ENCODE measurements at places on chromosomes 3 and 15. TPM values are rescaled to one million over a fixed set of nuclear protein-coding genes. Genes with fewer than 3 reads are reported as not detected.

Gene GOLGA8R
- 3.0 TPM for total RNA-seq

Gene ETFA
- 157 TPM for total RNA-seq

Gene GCNT3
- not detected for total RNA-seq

Gene ISLR
- total RNA-seq: not detected

Gene ST3GAL6
- 0.44 TPM for total RNA-seq

Gene ITIH1
- total RNA-seq: not detected

Gene ZNF385D
- not detected for total RNA-seq

Gene COLQ
- total RNA-seq: 1.6 TPM

DNA sequence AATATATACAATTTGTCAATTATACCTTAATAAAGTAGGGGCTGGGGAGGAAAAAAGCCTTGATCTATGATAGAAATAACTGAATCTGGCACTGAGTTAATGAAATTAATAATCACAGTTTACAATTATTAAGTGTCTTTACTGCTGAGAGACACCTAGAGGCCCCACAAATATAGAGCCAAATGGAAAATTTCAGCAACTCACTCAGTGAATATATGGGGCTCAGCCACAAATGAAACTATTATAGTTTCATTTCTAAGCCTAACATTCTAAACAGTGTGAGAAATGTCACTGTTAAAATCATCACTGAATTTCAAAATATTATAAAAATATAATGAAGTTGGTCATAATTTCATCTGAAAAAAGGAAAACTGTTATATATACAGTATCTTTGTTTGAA, 40.3 kb downstream of the GNB4 start:
- no peak for DNase-seq
- H3K27me3 ChIP-seq: no peaks in the 10 kb centered on the region
- H3K4me1 ChIP-seq: peaks cover 5% of the 10 kb centered on the region
- no peak overlapping the region for H3K4me3 ChIP-seq
- no peak overlapping the region for H3K27ac ChIP-seq

DNA sequence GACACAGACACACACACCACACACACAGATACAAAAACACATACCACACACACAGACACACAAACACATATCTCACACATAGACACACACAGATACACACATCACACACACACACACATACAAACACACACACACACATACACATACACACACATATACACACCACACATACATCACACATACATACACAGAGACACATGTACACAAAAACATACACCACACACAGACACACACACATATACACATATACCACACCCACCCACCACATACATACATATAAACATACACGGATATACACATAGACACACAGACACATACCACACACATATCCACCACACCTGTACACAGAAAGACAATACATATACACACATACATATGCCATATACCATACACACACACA, 66.7 kb downstream of the RASGRF1 start:
- DNase-seq: no peak
- H3K36me3 ChIP-seq: no peaks in the 10 kb centered on the region
- no peak overlapping the region for H3K27ac ChIP-seq
- H3K27me3 ChIP-seq: no peaks in the 10 kb centered on the region
- no peak overlapping the region for H3K4me3 ChIP-seq

DNA sequence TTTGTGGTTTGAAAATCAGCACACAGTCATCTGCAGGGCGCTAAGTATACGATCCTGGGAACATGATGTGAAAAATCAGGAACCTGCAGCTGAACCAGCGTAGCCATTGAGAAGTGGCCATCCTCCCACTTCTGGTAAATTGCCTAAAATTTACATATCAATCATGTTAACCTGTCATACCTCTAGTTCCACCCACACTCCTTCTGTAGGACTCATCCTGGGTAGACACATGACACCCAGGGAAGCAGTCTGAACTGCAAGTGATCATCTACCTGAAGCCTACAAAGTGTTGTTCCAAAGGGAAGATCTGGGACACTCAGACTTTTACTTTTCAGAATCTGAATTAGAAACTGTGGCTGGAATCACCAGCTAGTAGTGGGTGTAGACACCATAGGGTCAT, 5.5 kb upstream of the PSMD6 start:
- DNase-seq: no peak
- H3K4me3 ChIP-seq: no peak overlapping the region
- peaks cover 27% of the 10 kb centered on the region for H3K27me3 ChIP-seq
- peaks cover 16% of the 10 kb centered on the region for H3K4me1 ChIP-seq
- no peak overlapping the region for H3K27ac ChIP-seq
- H3K36me3 ChIP-seq: no peaks in the 10 kb centered on the region

DNA sequence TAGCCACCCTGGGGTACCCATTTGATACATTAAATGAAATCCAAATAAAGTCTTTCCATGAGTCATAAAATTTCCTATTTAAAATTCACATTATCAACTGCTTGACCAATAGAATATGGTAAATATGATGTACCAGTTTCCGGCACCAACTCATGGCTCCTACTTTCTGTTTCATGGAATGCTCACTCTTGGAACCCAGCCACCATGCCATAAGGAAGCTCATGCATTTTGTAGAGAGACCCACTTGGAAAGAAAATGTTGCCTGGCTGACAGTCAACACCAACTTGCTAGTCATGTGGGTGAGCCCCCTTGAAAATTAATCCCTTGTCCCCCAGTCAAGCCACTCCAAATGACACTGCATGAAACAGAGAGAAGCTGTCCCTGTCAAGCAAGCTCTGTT, 57.2 kb downstream of the WWTR1 start:
- no peak overlapping the region for H3K27ac ChIP-seq
- no peak overlapping the region for H3K4me3 ChIP-seq
- DNase-seq: no peak
- H3K36me3 ChIP-seq: no peaks in the 10 kb centered on the region
- H3K27me3 ChIP-seq: peaks cover 8% of the 10 kb centered on the region

GRCh38 chr3:79367066-79367465, 400.7 kb downstream of the ROBO1 start:
- H3K27me3 ChIP-seq: no peaks in the 10 kb centered on the region
- no peaks in the 10 kb centered on the region for H3K4me1 ChIP-seq
- no peak overlapping the region for H3K27ac ChIP-seq
- H3K36me3 ChIP-seq: no peaks in the 10 kb centered on the region
- DNase-seq: no peak

DNA sequence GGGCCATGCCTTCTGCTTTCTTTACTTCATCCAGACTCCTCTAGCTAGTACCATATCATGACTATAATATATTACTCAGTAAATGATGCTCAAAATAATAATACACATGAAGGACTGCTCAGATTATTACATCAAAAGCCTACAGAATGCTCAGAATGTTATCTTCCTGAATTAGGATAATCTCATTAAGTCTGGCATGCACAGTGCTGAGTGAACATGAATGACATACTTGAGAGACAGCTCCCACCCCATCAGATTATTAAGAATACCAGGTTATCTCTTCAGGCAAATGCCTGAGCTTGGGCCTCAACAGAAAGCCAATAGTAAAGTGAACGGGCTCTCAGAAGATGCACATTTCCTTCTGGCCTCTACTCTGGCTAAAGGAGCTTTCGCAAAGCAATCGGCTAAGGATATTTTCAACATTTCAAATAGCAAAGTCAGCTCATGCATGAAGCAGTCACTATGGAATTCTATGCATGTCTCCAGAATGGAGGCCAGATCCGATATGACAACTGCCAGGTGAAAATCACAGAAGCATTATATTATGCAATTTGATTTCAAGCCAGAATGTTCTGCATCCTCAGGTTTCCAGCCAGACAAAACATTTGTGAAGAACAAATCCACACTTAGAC, 122.6 kb downstream of the KCNMB2 start:
- H3K4me1 ChIP-seq: no peaks in the 10 kb centered on the region
- no peaks in the 10 kb centered on the region for H3K27me3 ChIP-seq
- H3K4me3 ChIP-seq: no peak overlapping the region
- H3K27ac ChIP-seq: no peak overlapping the region

DNA sequence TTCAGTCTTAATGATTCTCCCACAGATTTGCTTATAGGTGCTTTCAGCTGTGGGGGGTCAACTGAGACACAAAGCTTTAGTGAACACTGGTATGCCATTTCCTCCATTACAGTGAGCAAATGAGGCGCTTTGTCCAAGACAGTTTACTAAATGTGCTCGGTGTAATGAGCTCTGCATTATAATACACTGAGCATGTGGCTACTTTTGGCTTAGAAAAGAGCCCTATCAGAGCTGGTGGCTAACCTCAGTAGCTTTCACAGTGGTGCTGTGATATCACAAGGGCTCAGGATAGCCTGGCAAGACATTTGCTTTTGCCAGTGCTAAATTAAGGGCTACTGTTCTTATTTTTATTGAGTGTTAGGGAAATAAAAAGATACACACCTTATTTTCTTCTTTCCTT, 749.7 kb upstream of the ARPP21 start:
- H3K4me3 ChIP-seq: no peak overlapping the region
- no peak overlapping the region for H3K27ac ChIP-seq

- H3K36me3 ChIP-seq: no peaks in the 10 kb centered on the region
- no peaks in the 10 kb centered on the region for H3K4me1 ChIP-seq
- no peak overlapping the region for H3K27ac ChIP-seq
- no peak for DNase-seq
- H3K4me3 ChIP-seq: no peak overlapping the region
Observed at GRCh38 chr3:67819447-67819846, 165.0 kb upstream of the SUCLG2 start.

- no peaks in the 10 kb centered on the region for H3K27me3 ChIP-seq
- DNase-seq: no peak
- H3K27ac ChIP-seq: no peak overlapping the region
- peaks cover 22% of the 10 kb centered on the region for H3K4me1 ChIP-seq
- no peak overlapping the region for H3K4me3 ChIP-seq
Observed at GRCh38 chr3:42220436-42221121, 45.4 kb downstream of the CCK start.

GRCh38 chr3:22730701-22731100, 472.4 kb upstream of the UBE2E2 start:
- no peak for DNase-seq
- H3K36me3 ChIP-seq: no peaks in the 10 kb centered on the region
- H3K4me3 ChIP-seq: no peak overlapping the region
- H3K27ac ChIP-seq: no peak overlapping the region
- H3K4me1 ChIP-seq: no peaks in the 10 kb centered on the region
- no peaks in the 10 kb centered on the region for H3K27me3 ChIP-seq

GRCh38 chr15:71899674-71900073, 89.3 kb downstream of the NR2E3 start:
- no peaks in the 10 kb centered on the region for H3K4me1 ChIP-seq
- H3K27ac ChIP-seq: no peak overlapping the region
- peaks cover 3% of the 10 kb centered on the region for H3K36me3 ChIP-seq
- H3K4me3 ChIP-seq: no peak overlapping the region

- DNase-seq: no peak
- no peak overlapping the region for H3K4me3 ChIP-seq
- no peaks in the 10 kb centered on the region for H3K4me1 ChIP-seq
Observed at GRCh38 chr3:45302470-45302869, 76.4 kb upstream of the TMEM158 start.

GRCh38 chr15:36658898-36659639, 79.6 kb downstream of the CDIN1 start:
- H3K27ac ChIP-seq: no peak overlapping the region
- no peak overlapping the region for H3K4me3 ChIP-seq
- no peaks in the 10 kb centered on the region for H3K36me3 ChIP-seq
- no peak for DNase-seq
- H3K4me1 ChIP-seq: no peaks in the 10 kb centered on the region

DNA sequence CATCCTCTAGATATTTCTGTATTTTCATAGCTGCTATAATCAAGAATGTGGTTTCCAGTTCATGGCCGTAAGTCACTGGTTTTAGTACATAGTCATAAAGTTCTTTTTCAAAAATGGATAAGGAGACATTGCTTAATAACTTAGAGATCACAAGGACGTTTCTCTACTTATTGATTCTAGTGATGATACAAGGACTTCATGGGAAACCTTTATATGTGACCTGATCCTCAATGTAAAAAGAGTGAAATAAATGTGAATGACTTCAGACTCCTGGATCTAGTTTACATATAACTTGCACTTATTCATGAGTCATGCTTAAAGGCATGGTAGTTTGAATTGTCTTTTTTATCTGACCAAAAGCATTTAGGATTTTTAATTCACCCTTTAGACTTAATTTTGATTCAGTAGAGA, 35.2 kb downstream of the TSC22D2 start:
- H3K4me3 ChIP-seq: no peak overlapping the region
- no peak for DNase-seq
- H3K27ac ChIP-seq: no peak overlapping the region
- no peaks in the 10 kb centered on the region for H3K27me3 ChIP-seq
- H3K4me1 ChIP-seq: peaks cover 9% of the 10 kb centered on the region

DNA sequence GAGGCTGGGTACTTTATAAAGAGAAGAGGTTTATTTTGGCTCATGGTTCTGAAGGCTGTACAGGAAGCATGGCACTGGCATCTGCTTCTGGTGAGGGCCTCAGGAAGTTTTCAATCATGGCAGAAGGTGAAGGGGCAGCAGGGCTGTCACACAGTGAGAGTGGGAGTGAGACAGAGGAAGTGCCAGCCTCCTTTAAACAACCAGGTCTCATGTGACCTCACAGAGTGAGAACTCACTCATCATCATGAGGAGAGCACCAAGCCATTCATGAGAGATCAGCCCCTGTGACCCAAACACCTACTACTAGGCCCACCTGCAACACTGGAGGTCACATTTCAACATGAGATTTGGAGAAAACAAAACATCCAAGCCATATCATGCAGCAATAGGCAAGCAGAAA, 9.3 kb upstream of the RFTN1 start:
- no peak overlapping the region for H3K4me3 ChIP-seq
- no peak for DNase-seq
- H3K27me3 ChIP-seq: no peaks in the 10 kb centered on the region

DNA sequence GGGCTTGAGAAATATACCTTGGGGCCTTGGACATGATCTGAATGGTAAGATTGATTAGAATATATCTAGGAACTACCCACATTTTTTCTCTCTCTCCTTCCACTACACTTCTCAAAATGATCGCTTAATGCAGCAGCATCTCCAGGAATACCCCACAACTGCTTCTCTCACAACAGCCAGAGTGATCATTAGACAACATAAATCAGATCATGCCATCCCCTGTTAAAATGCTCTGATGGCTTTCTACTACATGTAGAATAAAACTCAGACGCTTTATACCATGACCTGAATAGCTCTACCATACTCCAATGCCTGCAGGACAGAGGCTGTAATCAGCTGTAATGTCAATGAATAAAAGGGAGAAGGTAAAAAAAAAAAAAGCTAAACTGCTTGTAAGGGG, 451.4 kb downstream of the MECOM start:
- no peak overlapping the region for H3K27ac ChIP-seq
- no peaks in the 10 kb centered on the region for H3K36me3 ChIP-seq

GRCh38 chr3:49428752-49429080, 408 bp downstream of the NICN1 start:
- no peaks in the 10 kb centered on the region for H3K27me3 ChIP-seq
- H3K27ac ChIP-seq: peak overlapping the region; percentile 93
- DNase-seq: no peak
- peaks cover 14% of the 10 kb centered on the region for H3K4me1 ChIP-seq
- peak overlapping the region; percentile 94 for H3K4me3 ChIP-seq

- H3K4me1 ChIP-seq: no peaks in the 10 kb centered on the region
- H3K27me3 ChIP-seq: peaks cover 5% of the 10 kb centered on the region
- no peak for DNase-seq
- H3K4me3 ChIP-seq: no peak overlapping the region
- H3K27ac ChIP-seq: no peak overlapping the region
- no peaks in the 10 kb centered on the region for H3K36me3 ChIP-seq
Observed at GRCh38 chr3:58670506-58671135, 4.0 kb upstream of the FAM3D start.

GRCh38 chr3:189593581-189593980, 37.6 kb upstream of the TP63 start:
- H3K4me1 ChIP-seq: peaks cover 6% of the 10 kb centered on the region
- no peak overlapping the region for H3K27ac ChIP-seq
- H3K36me3 ChIP-seq: peaks cover 15% of the 10 kb centered on the region
- no peaks in the 10 kb centered on the region for H3K27me3 ChIP-seq
- no peak overlapping the region for H3K4me3 ChIP-seq

GRCh38 chr3:28077572-28077971, 163.8 kb upstream of the CMC1 start:
- no peak overlapping the region for H3K4me3 ChIP-seq
- H3K27me3 ChIP-seq: peaks cover 4% of the 10 kb centered on the region
- no peaks in the 10 kb centered on the region for H3K4me1 ChIP-seq
- no peaks in the 10 kb centered on the region for H3K36me3 ChIP-seq

All from activated T-helper 2 cell treated with anti-CD3 and anti-CD28 coated beads, Interferon-gamma antibody, Interleukin-2, Interleukin-4, amounts not matched to agents 10 μg/mL and 5 μg/mL and 100 μg/mL, durations not matched to agents 14 hours and 24 hours and 36 hours (primary cell).